Activated naive CD4-positive, alpha-beta T cell (primary cell): ENCODE measurements at places on chromosomes 2 and 18.

- no peak for DNase-seq
Observed at GRCh38 chr2:118878531-118879149, 31.2 kb upstream of the EN1 start.

DNA sequence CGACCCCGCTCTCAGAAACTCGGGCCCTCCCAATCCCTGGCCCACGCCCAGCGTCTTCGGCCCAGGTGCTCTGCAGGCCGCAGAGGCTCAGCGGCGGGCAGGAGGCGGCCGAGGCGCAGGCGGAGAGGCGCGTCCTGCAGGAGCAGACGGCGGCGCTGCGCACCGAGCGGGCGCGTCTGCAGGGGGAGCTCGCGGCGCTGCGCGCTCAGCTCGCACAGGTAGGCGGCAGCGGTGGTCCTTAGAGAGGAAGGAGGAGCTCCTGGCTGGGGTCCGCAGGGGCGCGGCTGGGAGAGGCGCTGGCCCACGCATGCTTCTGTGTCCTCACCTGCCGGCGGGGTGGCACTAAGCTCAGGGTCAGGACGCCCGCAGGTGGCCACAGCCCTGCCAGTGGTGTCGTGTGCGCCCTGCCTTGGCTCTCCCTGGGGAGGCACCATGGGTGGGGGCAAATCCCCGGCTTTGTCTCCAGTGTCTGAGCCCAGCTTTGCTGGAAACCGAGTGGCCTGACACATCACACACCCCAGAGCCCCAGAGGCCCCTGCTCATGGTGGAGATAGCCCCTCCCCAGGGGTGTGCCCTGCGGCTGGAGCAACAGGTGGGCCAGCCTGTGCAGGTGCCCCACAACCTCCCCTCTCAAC, 14.9 kb upstream of the SNED1 start:
- no peak for DNase-seq

GRCh38 chr2:144003460-144004075, 516.4 kb downstream of the ZEB2 start:
- no peak for DNase-seq

- DNase-seq, result no peak
Observed at GRCh38 chr2:12071318-12071717, 324.9 kb downstream of the LPIN1 start.

DNA sequence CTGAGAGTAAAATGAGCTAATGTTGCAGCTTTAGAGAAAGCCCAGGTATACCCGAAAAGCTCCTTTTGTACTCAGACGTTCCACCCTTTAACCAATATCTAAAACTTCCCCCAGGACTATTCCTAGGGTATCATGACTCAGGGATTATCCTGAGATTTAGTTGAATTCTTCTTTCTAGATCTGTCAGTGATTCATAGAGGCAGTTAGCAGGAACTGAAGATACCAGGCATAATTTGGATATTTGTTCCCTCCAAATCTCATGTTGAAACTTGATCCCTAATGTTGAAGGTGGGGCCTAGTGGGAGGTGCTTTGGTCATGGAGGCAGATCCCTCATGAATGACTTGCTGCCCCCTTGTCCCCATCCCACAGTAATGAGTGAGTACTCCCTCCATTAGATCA, 161.2 kb upstream of the LRP1B start:
- no peak for DNase-seq

DNA sequence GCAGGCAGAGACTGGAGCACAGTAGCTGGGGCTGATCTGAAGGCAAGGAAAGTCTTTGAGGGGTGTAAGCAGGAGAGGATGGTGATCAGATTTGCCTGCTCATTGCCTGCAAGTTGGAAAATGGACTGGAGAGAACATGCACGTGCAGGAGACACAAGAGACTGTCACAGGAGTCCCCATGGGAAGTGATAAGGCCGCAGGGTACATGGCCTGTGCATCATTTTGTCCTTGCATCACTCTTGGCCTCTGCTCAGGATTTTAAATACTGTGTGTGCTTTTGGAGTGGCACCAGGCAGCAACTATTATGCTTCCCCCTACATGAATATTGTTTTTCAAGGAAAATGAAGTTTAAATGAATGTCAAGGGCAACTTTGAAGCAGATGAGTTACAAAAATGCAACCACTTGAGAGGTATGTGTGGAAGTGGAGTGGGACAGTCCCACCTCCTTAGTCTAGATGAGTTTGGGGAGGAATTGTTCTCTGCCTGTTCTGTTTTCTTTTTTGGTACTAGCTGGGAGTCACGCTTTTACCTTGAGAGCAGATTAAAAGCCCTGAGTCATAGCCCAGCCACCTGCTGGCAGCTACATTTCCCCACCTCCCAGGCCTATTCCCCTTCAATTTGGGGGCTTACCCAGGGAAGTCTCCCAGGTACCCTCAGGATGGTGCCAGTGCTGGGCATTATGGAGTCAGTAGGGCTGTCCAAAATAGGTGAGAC, 19.3 kb downstream of the MAPK4 start:
- no peak for DNase-seq

DNA sequence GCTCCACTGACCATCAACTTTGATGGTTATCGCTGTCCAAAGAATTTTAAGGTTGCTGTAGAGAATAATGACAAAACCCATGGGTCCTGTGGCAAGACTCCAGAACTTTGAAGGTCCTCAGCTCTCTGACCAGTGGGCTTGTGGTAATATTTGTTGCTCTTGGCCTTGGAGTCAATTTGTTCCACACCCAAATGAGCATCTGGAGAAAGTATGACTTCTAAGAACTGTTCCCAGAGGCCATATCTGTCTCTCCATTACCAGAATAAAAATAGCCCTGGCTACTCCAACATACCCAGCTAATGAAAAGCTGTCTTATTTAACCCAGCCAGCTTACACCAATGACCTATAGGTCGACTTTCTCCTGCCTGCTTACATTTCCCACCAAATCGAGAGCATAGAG, 466.4 kb downstream of the MEIS1 start:
- DNase-seq, result no peak

GRCh38 chr18:35671966-35672603, 90.5 kb downstream of the GALNT1 start:
- no peak for DNase-seq

- DNase-seq, result no peak
Observed at GRCh38 chr2:226791056-226791486, 8.5 kb downstream of the IRS1 start.

- DNase-seq, result no peak
Observed at GRCh38 chr2:70994009-70994698, 519 bp downstream of the TEX261 start.

- no peak for DNase-seq
Observed at GRCh38 chr2:215667585-215668377, 231.9 kb upstream of the FN1 start.

- DNase-seq, result no peak
Observed at GRCh38 chr2:36322108-36322507, 33.5 kb upstream of the CRIM1 start.

DNA sequence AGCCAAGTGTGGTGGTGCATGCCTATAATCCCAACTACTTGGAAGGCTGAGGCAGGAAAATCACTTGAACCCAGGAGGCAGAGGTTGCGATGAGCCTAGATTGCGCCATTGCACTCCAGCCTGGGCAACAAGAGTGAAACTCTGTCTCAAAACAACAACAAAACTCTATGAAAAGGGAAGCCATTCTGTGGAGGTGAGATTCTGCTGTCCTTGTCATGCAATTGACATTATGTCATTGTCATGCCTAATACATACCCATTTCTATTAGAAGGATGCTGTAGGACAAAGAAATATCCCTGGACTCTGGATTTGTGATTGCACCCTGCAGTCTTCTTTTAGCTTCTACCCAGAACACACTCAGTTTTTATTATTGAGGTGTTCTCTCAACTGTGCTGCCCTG, 8.6 kb downstream of the RASGRP3 start:
- DNase-seq, result no peak

DNA sequence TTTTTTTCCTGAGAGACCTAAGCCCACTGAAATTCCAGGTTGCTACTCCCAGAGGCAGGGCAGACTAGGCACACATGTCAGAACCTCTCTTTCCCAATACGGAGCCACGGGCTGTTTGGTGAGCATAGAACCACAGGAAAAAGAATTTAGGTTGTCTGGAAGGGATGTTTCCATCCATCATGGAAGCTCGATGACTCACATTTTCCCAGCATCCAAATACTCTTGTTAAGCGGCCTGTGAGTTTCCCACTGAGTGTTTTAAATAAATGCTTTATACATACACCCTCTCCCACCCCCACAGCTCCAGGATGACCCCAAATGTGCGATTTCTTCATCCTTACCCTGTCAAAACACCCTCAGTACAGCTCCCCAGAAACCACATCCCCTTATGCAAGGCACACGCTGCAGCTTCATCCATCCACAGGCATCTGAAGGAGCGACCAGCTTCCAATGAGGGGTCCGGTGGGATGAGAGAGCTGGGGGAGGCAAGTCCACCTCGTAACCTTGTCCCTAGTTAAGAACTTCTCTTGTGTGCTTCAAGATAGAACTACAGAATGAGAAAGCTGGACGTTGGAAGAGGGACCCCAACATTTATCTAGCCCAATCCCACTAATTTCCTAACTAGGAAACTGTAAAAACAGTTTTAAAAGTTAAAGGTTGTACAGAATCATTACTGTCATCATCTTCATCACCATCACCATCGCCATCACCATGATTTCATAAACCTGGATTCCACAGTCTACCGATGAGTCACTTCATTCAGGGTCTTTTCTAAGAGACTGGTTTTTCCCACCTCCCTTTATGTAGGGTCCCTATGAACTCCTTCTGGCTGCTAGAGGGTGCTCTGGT, 63.5 kb upstream of the FZD7 start:
- no peak for DNase-seq

- DNase-seq, result no peak
Observed at GRCh38 chr2:228535396-228535795, 353.9 kb upstream of the SPHKAP start.

DNA sequence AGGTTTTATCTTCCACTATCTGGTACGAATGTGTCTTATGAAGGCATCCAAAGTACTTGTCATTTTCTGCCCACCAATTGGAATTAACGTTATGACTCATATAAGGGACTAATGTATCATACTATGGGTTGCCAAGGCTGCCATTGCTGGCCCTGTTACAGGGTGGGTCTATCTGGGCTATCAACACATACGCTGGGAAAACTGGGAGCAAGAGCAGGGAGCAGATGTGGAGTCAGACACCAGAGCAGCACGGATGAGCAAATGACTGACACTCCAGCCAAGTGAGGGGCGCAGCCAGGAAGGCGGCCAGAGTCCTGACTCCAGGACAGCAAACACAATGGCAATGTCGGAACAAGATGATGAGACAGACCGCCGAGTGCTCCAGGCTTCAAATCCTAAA, 145.9 kb downstream of the COPS8 start:
- DNase-seq, result no peak

DNA sequence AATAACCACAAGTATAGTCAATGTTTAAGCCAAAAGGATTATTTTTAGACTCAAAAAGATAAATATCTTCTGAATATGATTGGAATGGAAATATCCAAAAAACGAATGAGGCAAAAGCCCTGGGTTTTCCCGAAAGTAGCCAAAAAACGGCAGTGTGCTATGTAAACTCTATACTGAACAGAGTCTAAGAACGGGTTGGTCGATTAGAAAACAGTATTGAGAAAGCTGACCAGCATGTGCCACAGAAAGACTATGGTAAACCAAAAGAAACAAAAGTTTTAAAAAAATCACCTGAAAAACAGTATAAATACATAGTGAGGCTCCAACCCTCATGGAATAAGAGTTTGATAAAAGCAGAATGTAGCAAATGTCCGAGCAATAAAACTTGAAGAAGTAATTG, 92.0 kb upstream of the DLGAP1 start:
- no peak for DNase-seq

GRCh38 chr2:9115229-9115628, 91.4 kb upstream of the ASAP2 start:
- DNase-seq, result no peak

DNA sequence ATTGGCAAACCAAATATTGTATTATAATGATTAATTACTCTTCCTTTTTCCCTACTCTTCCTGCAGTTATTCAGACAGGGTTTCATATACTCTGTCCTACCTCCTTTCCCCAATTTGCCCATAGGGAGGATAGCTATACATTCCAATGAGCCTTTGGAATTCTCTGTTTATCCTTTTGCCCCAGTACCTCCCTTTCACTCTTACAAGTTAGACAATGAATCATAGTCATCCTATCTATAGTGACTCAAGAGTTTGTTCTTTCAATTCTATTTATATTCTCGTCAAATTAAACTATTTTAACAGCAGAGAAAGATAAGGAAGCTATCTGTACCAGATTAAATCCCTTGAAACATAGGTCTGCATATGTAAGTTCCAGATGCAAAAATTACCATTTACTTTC, 437.5 kb downstream of the NR4A2 start:
- DNase-seq, result no peak

DNA sequence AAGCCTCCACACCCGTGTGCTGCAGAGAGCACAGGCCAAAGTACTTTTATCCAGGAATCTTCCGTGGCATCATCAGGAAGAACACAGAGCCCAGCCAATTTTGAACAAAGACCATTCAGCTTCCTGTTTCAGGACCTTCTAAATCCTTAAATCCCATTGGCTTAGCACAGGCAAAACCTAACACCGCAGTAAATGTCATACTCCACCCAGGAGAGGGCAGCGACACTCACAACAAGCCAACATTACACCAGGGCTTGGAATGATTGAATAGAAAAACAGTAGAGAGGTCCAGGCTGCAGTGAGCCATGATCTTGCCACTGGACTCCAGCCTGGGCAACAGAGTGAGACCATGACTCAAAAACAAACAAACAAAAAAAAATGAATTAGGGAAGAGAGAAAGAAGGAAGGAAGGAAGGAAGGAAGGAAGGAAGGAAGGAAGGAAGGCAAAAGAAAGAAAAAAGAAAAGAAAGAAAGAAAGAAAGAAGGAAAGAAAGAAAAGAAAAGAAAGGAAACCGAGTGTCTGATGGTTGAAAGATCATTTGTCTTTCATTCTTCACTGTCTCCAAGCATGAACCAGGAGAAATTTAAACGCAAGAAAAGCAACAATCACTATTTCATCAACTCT, 144.6 kb upstream of the SATB2 start:
- DNase-seq, result no peak

GRCh38 chr2:11976073-11976472, 229.6 kb downstream of the LPIN1 start:
- no peak for DNase-seq

GRCh38 chr2:117631152-117631945, 183.1 kb upstream of the DDX18 start:
- DNase-seq, result no peak

DNA sequence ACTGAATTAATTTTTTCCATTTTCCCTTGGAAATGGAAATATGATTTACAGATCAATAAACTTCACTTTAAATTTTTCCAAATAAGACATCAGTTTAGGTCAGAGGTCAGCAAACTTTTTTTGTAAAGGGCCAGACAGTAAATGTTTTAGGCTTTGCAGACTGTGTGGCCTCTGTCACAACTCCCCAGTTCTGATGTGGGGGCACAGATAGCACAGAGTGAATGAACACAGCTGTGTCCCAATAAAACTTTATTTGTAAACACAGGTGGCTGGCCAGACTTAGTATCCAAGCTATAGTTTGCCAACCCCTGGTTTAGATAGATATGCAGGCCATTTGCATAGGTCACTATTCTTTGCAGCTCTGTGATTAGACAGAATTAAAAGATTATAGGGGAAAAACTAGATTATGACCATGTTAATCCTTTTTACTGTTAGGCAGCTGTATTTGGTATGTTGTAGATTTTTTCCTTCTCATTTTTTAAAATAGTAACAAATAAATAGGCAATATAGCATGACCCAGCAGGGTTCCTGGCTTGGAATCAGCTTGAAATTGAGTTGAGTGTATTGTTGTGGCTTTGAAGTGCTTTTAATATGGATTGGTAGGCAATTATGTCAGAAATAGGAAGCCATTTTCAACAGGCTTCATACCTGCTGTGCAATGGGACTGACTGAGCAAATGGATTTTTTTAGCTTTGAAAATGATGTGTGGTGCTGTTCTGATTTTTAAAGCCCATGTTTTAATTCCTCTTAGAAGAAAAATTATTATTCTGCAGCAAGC, 59.7 kb downstream of the WDSUB1 start:
- no peak for DNase-seq

- DNase-seq, result no peak
Observed at GRCh38 chr18:57802213-57803102, 657 bp downstream of the ATP8B1 start.
